ENCODE measurements at places on chromosomes 3 and 15.

- DNase-seq, result no peak
These were observed 48.5 kb downstream of the LINGO1 start for GRCh38 chr15:77584201-77584600.

DNA sequence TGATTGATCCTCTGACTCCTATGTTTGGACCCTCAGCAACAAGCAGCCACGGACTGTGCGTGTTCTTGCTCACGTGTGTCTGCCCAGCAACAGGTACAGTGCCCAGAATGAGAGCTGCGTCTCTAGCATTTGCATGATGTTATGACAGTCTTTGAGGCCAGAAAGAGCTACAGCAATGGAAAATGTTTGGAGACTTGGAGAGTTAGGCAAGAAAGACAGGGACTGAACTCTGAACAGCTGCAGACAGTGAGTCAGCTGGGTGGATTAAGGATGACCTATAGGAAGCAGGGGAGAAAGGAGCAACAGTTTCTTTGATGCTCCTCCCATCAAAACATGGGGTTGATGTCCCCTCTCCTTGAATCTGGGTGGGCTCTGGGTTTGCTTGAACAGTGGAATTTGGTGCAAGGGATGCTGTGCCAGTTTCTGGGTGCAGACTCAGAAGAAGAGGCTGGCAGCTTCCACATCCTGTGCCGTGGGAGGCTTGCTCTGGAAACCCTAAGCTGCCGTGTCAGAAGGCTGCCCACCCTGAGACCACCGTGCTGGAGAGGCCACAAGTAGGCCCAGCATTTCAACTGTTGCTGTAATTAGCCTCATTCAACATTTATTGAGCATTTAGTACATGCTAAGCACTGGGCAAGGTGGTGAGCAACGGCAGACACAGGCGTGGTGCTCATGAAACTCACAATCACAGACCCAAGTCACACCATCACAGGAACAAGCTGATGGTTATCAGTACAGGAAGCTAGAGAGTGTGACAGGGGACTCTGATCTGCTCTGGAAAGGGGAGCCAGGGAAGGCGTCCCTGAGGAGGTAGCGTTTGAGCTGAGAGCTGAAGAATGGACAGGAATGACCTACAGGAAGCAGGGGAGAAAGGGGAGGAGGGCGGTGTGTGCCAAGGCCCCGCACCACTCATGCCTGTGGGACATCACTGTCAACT lies 21.7 kb downstream of the CCR9 start:
- DNase-seq, result no peak

- no peak for DNase-seq
These were observed 33.3 kb upstream of the MEIS2 start for GRCh38 chr15:37133602-37134001.

- peak; percentile 66 for DNase-seq
These were observed 197.2 kb downstream of the VGLL3 start for GRCh38 chr3:86793786-86794185.

GRCh38 chr3:133905376-133905775 lies 9.7 kb upstream of the RAB6B start:
- no peak for DNase-seq

Data from muscle of back (tissue), 13 donors.